A549 treated with GW870086 at 1 μM for 4 hours (cell line): ENCODE measurements at places on chromosomes 6 and 20. TPM values are rescaled to one million over a fixed set of nuclear protein-coding genes. Genes with fewer than 3 reads are reported as not detected.

Gene BTN1A1
- not detected in 5 replicates for total RNA-seq

Gene C6orf52
- 1.7 to 2.1 TPM (median 2.1 TPM) in 5 replicates for total RNA-seq

Gene DNPH1
- total RNA-seq = 79.1 to 97.6 TPM (median 96.2 TPM) in 5 replicates

Gene MUC21
- total RNA-seq = not detected in 5 replicates
